ENCODE measurements at places on chromosomes 6 and 20.

- DNase-seq: no peak
Measured at GRCh38 chr6:76839505-76839904, 623.8 kb downstream of the HTR1B start.

DNA sequence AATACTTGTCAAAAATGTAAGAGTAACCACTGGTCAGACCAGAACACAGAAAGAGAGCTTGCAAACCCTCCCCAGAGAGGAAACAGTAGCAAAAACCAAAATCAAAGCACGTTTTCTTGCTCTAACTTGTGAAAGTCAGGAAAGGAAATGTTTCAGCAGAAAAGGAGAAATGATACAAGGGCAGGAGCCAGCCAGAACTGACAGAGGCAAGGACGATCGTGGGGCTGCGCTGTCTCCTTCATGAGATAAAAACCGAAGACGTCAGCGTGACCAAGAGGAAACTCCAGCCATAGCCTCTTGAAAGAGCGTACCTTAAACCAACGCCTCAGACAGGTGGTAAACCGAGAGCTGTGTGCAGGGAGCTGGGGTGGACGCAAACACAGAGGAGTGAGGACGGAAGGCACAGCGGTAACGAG, 27.5 kb downstream of the LAMA5 start:
- DNase-seq: no peak

DNA sequence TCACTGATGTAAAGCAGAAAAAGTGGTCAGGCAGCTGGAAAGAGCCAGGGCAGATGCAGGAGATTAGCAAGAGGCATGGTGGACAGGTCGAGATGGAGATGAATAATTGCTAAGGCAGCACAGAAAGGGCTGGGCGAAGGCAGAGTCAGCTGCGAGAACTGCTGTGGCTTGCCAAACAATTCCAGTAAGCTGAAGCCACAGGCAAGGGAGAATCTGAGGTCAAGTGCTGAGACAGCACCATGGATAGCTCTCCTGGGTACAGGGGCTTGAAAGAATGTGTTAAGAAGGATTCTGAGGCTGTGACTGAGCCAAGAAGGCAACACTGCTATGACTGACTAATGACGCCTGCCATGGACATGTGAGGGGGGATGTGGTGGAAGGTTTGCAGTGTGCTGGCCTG, 220.8 kb upstream of the FOXA2 start:
- no peak for DNase-seq

- DNase-seq: no peak
Measured at GRCh38 chr6:26197933-26198721, 110.9 kb downstream of the HFE start.

DNA sequence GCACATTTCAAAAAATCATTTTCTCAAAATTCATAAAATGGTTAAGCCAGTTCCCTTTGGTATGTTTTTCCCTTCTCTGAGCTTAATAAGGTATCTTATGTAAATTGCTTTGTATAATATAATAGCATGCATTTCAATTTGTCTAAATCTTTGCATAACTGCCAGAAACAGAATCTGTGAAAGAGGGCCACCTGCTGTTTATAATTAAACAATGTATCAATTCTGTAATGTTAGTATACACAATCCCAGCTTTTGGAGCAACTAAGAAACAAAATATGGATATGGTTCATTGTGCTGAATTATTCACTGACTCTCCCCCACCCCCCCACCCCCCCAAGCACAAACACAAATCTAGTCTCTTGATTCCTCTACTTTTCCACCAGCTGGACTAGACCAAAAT, 54.8 kb downstream of the GPX5 start:
- no peak for DNase-seq

- DNase-seq: no peak
Measured at GRCh38 chr6:52546678-52547077, 30.2 kb downstream of the TRAM2 start.
